ENCODE measurements at places on chromosomes 12 and 14. TPM values are rescaled to one million over a fixed set of nuclear protein-coding genes. Genes with fewer than 3 reads are reported as not detected.

DNA sequence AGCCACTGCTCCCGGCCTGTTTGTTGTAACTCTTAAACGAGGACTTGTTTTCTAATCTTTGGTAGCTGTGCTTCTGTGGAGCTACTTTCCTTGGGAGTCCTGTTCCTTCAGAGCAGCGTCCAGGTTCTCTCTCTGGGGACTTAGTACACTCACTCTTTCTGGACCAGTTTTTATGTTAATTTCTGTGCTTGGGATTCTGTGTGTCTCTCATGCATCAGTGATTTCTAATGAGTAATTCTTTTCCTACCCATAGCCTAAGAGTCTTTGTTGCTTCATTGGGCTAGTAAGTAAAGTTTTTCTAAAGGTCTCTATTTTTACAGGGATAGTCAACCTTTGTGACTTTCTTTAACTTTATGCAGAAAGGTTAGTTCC is 289.3 kb downstream of the FBXL14 start:
- DNase-seq = no peak

- DNase-seq = no peak
These were observed 185.8 kb upstream of the SOX5 start for GRCh38 chr12:24135158-24135850.

Gene HCAR1
- not detected for total RNA-seq

DNA sequence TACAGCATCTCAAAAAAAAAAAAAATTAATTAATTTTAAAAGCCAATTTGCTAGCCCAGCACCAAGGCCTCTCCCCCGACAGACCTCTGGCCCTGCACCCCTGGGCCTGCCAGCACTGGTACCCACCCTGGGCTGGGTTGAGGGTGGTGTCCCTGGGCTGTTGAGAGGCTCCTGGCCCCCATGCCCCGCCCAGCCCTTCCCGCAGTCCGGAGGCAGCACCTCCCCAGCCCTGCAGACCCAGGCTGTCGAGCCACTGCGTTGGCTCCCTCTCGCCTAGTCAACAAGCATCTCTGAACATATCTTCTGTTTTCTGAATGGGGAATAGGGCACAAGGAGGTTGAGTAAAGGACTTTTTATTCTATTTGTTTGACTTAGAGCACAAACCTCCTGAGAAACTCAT is 87.1 kb downstream of the FBXL14 start:
- no peak for DNase-seq

Gene TSHR
- total RNA-seq = not detected

GRCh38 chr12:5872745-5873144 is 72.3 kb downstream of the ANO2 start:
- DNase-seq = no peak

Gene NTF3
- total RNA-seq = 0.99 TPM

Gene VDR
- 0.33 TPM for total RNA-seq

DNA sequence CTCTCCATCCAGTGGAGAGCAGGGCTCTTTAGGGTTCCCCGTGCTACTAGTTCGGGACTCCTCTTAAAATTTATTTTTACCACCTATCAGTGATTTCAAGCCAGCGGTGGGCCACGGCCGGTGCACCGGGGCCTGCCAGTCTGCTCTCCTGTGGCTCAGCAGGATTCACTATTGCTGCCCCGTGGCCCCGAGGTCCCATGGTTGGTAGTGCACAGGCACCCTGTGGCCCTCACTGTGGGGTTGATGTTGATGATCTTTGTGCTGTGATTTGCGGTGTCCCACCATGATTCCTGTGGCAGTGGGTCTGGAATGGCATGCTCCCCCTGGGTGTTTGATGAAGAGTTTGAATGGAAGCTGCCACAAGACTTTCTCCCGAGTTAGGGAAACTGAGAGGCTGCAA is 12.6 kb upstream of the MEG3 start:
- no peak for DNase-seq

Gene COL2A1
- total RNA-seq = not detected

DNA sequence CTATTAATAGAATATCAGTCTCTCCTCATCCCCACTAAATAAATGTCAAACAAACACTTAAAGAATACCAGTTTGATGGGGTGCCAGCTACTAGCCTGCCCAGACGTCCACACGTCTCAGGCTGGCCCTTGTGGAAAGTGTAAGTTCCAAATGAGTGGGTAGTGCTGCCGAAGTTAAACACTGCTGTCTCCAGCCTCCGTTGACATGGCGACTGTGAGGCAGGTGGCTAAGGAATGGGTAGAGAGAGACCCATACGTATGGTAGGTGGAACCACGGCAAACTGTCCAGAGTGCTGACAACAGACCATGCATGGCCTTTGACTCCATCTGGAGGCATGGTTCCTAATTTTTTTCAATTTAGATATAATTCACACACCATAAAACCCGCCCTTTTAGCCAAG is 37.9 kb downstream of the PITPNM2 start:
- no peak for DNase-seq

Gene AJUBA
- total RNA-seq = 7.2 TPM

Measured in left ventricle myocardium inferior (tissue), 1 donor.